Kidney (tissue), 22 donors: ENCODE measurements at places on chromosomes 7 and 10. TPM values are rescaled to one million over a fixed set of nuclear protein-coding genes. Genes with fewer than 3 reads are reported as not detected.

Gene TUBAL3
- total RNA-seq = 0.44 TPM

DNA sequence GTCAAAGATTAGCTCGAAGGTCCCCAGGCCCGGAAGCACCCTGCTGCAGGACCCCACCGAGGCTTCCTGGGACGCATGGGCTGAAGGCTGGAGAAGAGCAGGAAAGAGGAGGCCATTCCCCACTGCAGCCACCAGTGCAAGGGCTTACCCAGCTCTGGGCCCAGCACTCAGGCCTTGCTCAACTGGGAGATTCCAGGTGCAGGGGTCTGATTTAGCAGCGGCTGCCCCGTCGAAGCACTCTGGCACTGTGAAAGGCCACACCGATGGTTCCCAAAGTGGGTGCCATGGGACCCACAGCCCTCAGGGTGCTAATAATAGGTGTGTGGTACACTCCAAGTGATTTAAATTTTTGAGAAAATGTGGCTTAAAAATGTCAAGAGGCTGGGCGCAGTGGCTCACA, 130.9 kb downstream of the OAT start:
- DNase-seq = no peak

Gene ZCWPW1
- total RNA-seq = 3.0 TPM

GRCh38 chr7:8217200-8218068, 44.5 kb downstream of the ICA1 start:
- peak; percentile 88 for DNase-seq

Gene OR13A1
- total RNA-seq = not detected

- no peak for DNase-seq
These were observed 37.9 kb downstream of the VOPP1 start for GRCh38 chr7:55534262-55534915.

Gene BAZ1B
- 52.0 TPM for total RNA-seq

Gene SPOCK2
- total RNA-seq = 19.7 TPM

Gene GHRHR
- total RNA-seq = not detected

Gene SGMS1
- 100 TPM for total RNA-seq

GRCh38 chr10:46224414-46224682, 62.4 kb upstream of the ANTXRL start:
- no peak for DNase-seq

GRCh38 chr10:64484811-64485330, 963.7 kb downstream of the REEP3 start:
- no peak for DNase-seq

DNA sequence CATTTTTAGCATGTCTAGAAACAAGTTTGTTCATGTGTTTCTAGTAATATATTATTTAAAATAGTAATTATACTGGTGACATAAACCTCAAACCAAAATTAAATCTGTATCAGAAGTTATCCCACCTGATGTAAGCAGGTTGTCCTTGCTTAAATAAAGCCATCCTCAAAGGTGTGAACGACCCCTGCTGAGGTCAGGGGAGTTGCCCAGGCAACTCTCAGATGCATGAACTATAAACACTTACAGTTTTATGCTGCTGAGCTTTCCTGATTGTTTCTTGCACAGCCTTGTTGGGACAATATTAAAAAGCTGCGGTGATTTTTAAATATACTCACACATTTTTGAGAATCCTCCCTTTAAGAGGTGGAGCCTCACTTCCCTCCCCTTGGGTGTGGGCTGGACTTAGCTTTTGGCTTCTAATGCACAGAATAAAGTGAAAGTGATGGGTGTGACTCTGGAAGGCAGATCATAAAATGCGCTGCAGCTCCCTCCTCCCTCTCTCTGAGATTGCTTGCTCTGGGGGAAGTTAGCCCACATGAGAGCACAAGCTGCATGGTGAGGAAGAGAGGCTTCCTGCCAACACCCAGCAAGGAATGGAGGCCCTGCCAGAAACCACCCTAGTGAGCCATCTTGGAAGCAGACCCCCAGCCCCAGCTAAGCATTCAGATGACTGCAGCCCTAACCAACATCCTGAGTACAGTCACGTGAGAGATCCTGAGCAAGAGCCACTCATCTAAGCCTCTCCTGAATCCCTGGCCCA, 152.7 kb downstream of the SKIDA1 start:
- DNase-seq = peak; percentile 81

- no peak for DNase-seq
These were observed 106.9 kb downstream of the COL28A1 start for GRCh38 chr7:7428806-7429205.

DNA sequence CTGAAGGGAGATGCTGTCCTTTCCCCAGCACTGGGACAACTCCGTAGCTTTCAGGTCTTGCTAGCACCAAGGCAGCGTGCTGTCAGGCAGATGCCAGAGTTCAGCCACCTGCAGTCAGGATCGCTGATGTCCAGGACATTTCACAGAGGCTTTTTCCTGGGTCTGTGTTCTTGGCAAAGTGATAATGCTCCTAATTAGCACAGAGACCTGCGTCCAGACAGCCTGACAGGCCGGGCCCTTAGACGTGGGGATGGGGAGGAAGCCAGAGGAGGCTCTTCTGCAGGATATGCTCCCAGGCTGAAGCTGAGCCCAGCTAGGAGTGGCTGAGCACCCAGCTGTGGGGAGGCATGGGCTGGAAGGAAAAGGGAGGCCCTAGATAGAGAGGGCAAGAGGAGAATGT, 82.5 kb upstream of the TBX20 start:
- DNase-seq = no peak

GRCh38 chr10:6400331-6400730, 179.7 kb downstream of the PRKCQ start:
- no peak for DNase-seq

- no peak for DNase-seq
These were observed 62.6 kb downstream of the CCNY start for GRCh38 chr10:35398908-35399307.

Gene GSTO2
- total RNA-seq = 22.3 TPM

DNA sequence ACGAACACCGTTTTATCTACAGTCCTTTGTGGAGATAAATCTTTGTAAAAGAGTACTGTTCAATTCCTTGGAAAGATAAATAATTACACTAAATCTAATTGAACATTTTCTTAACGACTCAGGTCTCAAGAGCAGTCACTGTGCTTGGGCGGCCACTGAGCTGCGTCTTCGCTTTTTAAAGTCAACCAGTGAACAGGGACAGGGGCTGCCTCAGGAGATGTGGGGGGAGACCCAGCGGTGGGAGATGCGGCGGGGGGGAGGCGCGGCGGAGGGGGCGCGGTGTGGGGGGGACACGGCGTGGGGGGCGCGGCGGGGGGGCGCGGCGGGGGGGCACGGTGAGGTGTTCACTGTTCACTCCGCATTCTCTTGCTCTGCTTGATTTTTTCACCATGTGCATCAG, 39.8 kb downstream of the CAMK2B start:
- DNase-seq = peak; percentile 10

DNA sequence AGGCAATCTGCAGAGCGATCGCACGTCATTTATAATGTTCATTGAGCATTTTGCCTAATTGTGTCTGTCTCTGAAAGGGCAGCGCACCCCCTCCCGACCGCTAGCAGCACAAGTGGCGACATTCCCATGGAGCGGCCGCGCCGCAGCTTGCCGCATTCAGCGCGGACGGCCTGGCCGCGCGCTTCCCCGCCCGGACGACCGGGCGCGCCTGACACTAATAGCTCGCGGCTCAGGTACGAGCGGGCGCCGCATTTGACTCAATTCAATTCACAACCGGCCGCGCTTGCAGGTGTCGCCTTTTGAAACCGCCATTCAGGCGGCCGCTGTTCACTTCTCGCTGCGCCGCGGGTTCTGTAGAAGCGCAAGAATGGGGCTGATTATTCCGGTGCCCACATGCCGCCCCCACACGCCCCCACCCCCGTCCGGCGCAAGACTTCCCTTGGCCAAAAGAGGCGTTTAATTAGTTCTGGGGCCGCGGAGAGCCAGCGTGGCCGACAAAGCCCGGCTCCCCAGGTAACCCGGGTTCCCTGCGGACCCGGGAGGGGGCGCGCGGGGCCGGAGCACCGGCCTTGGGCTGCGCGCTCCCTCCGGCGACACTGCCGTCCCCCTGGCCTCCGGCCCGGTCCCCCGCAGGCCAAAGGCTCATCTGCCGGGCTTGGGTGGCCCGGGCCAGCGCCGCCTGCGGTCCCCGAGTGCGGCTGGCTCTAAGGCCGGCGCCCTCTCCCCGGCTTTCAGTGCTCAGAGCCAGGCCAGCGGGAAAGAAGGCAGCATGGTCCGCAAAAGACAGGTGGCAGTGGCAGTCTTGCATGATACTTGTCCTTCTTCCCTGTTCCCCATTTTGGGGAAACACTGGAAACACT, 18.7 kb upstream of the PTF1A start:
- DNase-seq = peak; percentile 44

- no peak for DNase-seq
These were observed 265.7 kb upstream of the BMPER start for GRCh38 chr7:33639552-33640197.

Gene CYP3A5
- 13.5 TPM for total RNA-seq

DNA sequence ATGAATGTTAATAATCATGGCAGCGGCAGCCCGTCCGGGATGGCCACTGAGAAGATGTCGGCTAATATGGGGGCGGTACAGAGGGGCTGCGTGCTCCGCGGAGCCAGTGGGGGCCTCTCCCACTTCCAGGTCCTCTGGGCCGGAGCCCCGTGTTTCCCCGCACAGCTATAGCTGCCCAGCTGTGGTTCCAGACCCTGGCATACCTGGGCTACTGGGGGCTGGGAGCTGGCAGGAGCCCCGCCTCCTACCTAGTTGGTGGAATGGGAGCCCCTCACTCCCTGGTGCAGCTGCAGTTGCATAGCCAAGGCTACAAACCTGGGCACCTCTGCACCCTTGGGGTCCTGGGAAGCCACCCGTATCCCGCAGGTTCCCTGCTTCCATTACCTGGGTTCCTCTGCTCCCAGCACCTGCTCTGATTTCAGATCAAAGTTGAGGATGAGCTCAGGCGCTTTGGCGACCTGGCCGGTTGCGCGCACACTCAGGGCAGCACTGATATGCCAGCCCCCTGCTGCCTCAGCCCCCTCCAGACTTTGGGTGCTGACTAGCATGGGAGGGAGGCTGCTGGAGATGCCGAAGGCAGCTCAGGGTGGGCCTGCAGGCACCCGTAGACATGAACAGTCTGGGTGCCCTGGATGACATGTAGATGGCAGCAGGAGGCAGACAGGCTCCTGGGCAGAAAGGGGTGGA, 236.5 kb upstream of the SEMA3D start:
- DNase-seq = no peak

GRCh38 chr7:78329001-78329655, 530.6 kb downstream of the PHTF2 start:
- no peak for DNase-seq

DNA sequence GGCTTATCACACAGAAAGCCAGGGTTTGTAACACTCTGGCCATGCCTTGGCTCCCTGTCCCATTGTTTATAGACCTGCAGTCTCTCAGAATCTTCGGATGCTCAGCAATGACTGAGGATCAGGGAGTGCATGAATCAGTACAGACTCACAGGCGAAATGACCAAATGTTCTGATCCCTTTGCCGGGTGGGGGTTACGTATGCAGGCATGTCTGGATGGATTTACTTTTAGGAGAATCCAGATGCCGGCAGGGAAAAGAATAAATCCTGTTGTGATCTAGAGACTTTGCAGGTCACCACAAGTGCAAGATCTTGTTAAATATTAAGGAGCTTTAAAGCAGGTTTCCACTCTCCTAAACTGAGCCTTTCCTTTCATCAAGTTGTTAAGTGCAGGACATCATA, 149.5 kb downstream of the SFMBT2 start:
- DNase-seq = no peak

Gene COL17A1
- total RNA-seq = 10.8 TPM

Gene ADCYAP1R1
- total RNA-seq = not detected

- no peak for DNase-seq
These were observed 121.6 kb downstream of the CREB5 start for GRCh38 chr7:28533731-28534531.

Gene SPDYE3
- total RNA-seq = not detected

DNA sequence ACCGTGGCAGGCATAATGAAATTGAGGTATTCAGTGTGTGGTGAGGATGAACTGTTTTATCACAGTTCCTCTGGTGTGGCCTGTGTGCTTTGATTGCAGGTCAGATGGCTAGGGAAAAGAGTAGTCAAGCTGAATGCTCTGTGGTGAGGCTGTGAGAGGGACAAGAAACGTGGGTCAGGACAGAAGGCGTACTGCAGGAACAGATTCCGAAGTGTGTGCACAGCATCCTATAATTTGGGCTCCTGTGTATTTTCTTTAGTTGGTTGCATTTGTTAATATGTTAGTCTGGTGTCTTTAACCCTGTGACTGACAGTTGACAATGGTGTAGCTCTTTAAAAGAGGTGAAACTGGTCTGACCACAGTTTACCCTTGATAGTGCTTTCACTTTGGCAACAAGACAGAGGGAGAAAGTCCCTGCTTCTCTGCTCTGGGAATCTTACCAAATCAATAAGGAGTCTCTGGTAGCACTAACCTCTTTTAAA, 76.5 kb downstream of the AUTS2 start:
- DNase-seq = no peak

Gene NAT16
- total RNA-seq = not detected

Gene THSD7A
- 24.3 TPM for total RNA-seq

DNA sequence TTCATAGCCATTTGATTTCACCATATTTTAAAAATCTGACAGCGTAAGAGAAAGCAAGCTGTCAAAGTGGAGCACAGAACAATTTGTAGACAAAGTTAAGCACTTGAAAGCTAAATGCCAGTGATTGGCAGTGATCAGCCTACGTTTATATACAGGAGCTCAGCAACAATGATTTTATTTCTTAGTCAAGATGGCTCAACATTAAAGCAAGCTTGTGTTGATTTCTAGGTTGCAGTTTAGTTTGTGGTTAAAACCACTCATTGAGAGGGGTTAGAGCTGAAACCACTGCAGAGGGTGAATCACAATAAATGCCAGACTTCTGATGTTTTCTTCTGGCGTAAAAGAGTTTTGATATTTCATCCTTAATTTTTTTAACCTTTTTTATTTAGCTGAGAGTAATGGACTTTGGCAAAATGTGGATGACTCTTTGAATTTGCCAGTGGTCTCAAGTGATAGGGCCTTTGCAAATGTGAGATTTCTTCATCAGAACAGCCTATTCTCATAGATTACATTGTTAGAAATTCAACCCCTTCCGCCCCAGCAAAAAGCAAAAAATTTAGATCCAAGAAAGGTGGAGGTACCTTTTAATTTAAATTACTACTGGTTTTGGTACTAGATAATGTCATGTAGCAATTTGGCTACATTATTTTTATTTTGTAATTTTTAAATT, 73.8 kb downstream of the SHOC2 start:
- DNase-seq = no peak
